ENCODE measurements at places on chromosomes 7 and 10.

- no peak for DNase-seq
Measured at GRCh38 chr10:117819304-117819703, 227.4 kb downstream of the RAB11FIP2 start.

DNA sequence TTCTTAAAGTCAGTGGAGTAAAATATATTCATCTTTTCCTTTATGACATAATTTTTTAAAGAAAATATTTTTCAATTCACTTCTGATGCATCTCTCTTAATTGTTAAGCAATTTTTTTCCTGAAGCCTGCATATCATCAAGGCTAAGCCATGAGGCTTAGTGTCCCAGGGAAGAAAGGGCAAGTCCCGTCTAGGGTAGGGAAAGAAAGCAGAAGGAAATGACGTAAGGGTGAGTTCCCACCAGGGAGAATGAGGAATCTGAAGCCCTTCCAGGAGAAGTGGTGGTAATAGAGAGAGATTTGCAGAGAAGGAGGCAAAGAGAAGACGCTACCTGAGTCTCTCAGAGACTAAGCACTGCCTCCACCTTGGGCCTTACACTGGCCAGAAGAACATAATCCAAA, 96.8 kb upstream of the NFE2L3 start:
- DNase-seq = no peak

GRCh38 chr10:130062201-130062600, 48.4 kb downstream of the C10orf143 start:
- no peak for DNase-seq

DNA sequence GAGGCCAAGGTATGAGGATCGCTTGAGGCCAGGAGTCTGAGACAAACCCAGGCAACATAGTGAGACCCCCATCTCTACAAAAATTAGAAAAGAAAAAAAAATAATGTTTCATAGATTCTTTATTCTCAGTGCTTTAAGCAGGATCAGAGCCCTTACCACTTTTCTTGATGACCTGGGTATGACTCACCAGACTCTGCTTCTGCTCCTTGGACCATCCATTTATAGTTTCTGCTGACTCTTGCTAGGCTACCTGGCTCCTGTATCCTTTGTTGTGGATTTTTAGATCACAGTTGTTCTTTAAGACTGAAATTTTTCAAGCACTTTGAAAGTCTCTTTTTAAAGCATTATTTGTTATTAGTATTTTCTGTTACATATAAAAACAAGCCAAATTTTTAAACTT, 411.1 kb downstream of the GFRA1 start:
- no peak for DNase-seq

DNA sequence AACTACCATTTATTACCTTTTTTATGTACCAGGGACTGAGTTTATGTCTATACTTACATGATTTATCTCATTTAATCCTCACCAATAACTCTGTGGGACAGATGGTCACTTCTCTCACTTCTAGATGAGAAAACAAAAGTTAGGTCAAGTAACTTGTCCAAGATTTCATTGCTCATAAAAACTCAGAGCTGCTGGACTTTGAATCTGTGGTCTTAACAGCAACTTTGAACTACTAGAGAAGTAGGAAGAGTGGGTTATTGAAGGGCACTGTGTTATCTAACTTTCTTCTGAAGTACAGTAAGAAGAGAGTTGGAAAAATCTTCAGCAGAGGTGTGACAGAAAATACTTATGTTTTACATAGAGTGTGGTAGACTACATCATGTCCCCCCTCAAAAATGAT, 214.2 kb upstream of the BMPER start:
- DNase-seq = no peak

DNA sequence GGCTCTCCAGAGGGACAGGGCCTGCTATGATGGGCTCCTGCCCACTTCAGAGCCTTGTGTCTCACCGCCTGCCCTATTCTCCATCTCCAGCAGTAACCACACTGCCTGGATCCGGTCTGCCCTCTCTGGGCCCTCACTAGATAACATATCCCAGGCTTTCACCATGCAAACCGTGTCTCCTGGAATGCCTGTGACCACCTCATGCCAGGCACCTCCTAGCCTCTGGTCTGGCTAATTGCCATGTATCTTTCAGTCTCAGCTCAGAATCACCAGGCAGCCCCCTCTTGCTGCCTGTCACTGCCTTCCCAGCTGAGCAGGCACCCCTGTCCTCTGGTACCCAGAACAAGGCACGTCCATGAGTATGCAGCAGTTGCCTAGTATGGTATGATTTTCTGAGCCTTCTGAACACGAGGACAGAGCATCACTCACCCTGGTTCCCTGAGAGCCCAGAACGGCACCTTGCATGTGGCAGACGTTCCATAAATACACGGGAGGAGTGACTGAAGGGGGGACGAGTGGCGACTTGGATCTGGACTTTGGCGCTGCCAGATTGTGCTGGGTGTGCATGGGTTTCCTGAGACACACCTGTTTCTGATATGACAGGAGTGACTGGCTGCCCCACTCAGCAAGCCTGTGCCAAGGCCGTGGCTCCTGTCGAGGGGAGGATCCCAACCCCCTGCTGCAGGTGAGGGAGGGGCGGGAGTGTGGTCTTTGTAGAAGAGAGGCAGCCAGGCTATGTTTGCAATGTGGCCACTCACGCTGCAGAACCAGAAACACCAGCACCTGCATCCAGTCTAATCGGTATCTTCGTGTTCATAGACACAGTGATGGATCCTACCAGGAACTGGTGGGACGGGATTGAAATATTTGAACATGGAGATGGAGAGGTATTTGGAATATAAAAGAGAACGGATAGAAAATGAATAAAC, 95.2 kb downstream of the VOPP1 start:
- DNase-seq = no peak

DNA sequence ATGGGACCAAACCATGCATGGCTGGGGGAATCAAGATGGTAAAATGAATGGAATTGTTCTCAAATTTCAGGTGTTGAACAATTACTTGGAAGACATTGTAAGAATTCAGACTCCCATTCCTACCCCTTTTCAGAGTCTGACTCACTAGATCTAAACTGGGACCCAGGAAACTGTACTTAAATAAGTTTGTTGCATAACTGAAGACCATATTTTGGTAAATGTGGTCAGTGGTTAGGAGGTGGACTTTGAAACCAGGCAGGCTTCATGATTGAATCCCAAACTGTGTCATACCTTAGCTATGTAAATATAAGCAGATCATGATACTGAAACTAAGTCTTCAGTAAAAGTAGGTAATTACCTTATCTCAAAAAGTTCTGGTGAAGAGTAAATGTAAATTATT, 41.7 kb downstream of the ZWINT start:
- DNase-seq = no peak

GRCh38 chr10:11597470-11597869, 14.0 kb downstream of the USP6NL start:
- no peak for DNase-seq

DNA sequence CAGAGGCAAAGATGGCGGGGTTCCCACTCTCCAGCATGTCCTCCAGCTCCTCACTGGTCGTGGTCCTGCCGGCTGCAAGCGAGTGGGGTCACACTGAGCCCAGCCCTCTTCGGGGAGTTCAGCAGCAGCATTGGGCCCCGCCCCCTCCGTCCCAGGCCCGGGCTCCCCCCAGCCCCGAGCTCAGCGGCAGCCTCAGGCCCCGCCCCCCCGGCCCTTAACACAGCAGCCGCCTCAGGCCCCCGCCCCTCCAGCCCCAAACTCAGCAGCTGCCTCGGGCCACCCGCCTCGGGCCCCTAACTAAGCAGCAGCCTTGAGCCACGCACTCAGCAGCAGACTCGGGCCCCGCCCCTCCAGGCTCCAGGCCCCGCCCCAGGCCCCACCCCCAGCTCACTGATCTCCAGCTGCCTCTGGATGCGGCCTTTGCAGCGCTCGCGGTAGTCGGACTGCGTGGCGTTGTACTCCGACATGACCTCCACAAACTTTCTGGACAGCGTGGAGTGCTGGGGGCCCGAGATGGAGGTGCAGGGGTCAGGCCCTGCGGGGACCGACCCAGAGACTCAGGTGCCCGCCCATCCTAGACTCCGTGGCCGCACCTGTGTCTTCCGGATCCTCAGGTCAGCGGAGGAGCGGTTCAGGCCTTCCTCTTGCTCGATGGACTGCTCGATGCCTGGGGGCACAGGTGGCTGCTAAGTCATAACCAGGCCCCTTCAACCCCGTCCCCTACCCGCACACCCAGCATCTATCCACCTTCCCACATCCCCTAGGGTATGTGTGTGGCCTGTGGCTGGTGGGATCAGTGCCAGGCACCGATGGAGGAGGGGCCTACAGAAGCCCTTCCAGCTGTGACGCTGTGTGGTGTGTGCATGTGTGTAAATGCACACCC, 15.5 kb downstream of the STX1A start:
- DNase-seq = peak; percentile 34

All from T follicular helper cell (primary cell).